Ammon's horn (tissue), 1 donor: ENCODE measurements at places on chromosomes 16 and 17.

GRCh38 chr16:69839240-69839688 lies 77.1 kb downstream of the WWP2 start:
- peak; percentile 78 for DNase-seq

- DNase-seq, result no peak
These were observed 106.8 kb downstream of the BRIP1 start for GRCh38 chr17:61756561-61756960.

DNA sequence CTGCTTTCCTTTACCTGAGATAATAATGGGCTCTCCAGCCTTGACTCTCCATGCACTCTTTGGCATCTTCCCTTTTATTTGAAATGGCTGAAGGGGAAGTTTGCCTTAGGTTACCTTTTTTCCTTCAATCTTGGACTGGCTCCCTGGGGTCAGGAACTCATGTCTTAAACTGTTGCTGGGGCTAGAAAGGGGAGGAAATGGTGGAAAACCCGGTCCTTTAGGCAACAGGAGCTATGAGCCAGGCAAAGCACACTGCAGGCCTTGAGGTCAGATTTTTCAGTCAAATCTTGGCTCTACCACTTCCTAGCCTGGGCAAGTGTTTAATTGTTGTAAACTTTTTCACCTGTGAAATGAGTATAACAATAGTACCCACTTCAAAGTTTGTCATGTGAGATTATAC lies 30.2 kb downstream of the MINK1 start:
- DNase-seq, result no peak

DNA sequence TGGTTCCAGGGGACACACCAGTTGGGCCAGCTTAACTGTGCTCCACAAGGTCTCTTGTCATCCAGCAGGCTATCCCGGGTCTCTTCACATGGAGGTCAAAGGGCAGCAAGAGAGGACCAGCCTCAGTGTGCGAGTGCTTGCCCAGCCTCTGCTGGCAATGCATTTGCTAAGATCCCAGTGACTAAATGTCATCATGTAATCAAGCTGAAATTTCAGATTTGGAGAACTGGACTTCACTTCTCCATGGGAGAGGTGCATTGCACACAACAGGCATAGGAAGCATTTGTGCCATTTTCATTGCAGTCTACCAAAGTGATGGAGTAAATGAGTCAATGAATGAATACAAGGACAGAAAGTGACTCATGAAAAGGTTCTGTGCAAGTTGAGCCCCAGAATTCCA lies 51.2 kb upstream of the KDM8 start:
- no peak for DNase-seq

GRCh38 chr16:7746941-7747340 lies 414.3 kb downstream of the RBFOX1 start:
- DNase-seq, result no peak

- no peak for DNase-seq
These were observed 13.6 kb downstream of the HLF start for GRCh38 chr17:55278173-55278961.

DNA sequence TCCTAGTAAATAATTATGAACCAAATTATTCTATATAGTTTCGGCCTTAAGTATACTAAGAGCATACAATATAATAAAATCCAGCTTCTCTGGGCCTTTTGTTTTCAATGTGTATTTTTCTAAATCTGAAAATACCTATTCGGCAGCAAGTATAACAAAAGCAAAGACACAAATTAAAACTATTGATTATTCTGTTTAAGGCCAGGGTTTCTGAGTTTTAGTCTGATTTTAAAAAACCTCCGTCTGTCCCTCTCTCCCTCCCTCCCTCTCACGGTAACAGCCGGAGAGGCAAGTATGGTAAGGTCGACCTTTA lies 1.5 kb downstream of the TOB1 start:
- DNase-seq, result no peak

- no peak for DNase-seq
These were observed 3.3 kb upstream of the HIGD1B start for GRCh38 chr17:44844390-44844830.

DNA sequence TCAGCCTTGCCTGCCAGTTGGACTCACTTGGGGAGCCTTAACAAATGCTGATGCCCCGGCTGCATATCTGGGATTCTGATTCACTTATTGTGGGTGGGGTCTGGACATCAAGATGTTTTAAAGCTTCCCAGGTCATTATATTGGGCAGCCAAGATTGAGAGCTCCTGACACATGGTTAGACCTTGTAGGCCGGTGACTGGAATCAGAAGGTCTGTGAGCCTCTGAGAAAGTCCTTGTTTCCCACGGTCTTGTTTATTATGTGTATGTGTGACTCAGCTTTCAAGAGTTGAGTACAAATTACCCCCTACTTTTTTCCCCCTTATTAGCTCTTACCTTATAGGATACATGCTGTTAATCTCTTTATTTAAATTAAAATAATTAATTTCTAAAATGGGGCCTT lies 103.5 kb downstream of the ABCC1 start:
- no peak for DNase-seq

- DNase-seq, result no peak
These were observed 118.2 kb downstream of the SNX29 start for GRCh38 chr16:12094537-12095265.

DNA sequence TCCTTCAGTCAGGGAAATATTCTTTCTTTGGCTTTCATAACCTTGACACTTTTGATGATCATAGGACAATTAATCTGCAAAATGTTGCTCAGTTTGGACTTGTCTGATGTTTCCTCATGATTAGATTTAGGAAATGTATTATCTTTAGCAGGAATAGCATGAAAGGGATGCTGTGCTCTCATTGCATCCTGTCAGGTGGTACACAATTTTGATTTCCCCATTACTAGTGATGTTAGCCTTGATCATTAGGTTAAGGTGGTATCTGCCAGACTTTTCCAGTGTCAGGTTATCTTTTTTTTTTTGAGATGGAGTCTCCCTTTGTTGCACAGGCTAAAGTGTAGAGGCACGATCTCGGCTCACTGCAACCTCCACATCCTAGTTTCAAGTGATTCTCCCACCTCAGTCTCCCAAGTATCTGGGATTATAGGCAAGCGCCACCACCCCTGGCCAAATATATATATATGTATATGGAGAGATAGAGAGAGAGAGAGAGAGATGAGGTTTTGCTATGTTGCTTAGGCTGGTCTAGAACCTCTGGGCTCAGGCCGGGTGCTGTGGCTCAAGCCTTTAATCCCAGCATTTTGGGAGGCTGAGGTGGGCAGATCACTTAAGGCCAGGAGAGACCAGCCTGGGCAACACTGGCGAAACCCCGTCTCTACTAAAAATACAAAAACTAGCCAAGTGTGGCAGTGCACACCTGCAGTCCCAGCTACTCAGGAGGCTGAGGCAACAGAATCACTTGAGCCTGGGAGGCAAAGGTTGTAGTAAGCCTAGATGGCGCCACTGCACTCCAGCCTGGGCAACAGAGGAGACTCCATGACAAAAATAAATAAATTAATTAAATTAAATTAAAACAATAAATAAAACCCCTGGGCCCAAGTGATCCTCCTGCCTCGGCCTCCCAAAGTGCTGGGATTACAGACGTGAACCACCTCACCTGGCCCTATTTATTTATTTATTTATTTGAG lies 15.8 kb upstream of the CAVIN1 start:
- no peak for DNase-seq

DNA sequence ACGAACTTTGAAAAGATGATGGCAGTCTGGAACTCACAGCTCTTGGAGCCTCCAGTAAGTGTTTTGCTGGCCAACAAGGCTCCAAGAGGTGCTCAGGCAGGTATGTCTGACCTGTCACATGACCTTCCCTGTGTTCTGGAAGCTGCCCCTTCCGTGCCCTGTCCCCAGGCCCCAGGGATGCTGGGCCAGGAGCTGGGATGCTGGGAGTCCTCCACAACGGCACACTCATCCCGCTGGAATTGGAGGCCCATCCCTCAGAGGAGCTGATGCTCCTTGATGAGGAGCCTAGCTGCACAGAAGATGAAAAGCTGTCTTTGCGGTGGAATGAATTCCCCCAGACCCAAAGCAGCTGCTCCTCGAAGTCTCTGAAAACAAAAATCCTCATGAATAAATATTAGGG lies 47.8 kb downstream of the HOXB1 start:
- no peak for DNase-seq

DNA sequence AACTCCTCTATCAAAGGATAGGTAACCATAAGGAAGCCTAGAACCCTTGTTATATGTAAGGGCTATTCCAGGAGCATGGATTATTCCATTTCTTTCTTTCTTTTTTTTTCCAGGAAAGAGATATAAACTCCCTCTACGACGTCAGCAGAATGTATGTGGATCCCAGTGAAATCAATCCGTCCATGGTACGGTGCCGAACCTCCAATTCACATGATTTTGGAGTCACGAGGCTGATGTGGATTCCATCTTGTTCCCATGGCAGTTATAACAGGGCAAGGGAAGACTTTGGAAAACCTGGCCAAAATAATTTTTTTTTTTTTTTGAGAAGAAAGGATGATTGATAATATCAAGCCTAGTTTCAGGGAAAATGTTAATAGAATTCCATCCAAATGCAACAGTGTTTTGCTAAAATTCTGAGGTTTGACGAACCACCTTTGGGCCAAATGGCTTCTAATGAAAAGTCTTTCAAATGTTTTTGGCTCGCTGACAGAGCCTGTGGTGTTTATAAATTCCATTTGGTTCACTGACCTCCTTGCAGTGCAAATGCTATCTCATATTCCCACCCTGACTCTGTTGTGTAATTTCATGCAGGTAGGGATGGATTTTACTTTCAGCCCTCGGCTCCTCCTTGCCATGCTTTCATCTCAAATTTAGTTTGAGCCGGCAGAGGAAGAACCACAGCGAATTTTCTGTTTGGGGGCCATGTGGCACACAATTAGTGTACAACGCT lies 90.0 kb downstream of the SDR42E1 start:
- DNase-seq, result no peak
